ENCODE measurements at places on chromosomes 2 and 18.

GRCh38 chr18:59940068-59940467 is 40.3 kb downstream of the PMAIP1 start:
- DNase-seq = no peak

- DNase-seq = no peak
These were observed 2.1 kb downstream of the RHBDD1 start for GRCh38 chr2:226837787-226838603.

GRCh38 chr2:178927173-178927572 is 120.0 kb upstream of the TTN start:
- DNase-seq = no peak

DNA sequence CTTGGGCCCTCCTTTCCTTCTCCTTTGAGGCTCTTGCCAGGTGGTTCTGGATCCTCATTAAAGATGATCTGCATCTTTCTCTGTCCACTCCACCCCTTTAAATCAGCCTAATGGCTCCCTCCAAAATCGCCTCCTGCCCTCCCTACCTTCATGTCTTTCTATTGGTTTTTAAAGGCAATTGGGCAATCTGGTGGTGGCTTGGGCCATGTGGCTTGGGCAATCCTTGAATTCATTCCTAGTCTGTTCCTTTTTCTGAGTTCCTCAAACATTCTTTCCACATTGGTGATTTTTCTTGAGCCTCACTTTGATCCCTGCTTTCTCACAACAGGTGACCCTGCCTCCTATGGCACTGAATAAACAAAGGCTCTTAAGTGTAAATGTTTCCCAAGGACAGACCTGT is 266.2 kb upstream of the REV1 start:
- DNase-seq = no peak

DNA sequence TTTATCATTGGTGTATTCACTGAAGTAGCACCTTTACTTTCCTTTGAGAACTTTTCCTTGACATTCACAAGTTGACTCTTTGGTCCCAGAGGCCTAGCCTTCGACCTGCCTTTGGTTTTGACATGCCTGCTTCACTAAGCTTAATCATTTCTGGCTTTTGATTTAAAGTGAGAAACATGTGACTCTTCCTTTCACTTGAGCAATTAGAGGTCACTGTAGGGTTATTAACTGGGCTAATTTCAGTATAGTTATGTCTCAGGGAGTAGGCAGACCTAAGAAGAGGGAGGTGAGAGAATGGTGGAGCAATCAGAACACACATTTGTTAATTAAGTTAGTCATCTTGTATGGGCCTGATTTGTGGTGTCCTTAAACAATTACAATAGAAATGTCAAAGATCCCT is 1040.7 kb upstream of the SLC39A10 start:
- DNase-seq = no peak

DNA sequence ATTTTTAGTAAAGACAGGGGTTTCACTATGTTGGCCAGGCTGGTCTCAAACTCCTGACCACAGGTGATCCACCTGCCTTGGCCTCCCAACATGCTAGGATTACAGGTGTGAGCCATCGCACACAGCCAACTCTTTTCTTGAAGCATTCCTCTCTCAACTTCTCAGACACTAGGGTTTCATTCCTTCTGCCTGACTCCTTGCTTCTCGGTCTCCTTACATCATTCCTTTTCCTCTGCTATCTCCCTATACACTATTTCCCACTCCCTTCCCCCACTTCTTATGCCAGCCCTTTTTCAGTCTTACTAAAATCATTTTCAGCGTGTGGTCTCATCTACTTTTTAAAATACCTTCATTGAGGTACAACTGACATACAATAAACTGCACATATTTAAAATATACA is 6.1 kb downstream of the SOS1 start:
- no peak for DNase-seq

DNA sequence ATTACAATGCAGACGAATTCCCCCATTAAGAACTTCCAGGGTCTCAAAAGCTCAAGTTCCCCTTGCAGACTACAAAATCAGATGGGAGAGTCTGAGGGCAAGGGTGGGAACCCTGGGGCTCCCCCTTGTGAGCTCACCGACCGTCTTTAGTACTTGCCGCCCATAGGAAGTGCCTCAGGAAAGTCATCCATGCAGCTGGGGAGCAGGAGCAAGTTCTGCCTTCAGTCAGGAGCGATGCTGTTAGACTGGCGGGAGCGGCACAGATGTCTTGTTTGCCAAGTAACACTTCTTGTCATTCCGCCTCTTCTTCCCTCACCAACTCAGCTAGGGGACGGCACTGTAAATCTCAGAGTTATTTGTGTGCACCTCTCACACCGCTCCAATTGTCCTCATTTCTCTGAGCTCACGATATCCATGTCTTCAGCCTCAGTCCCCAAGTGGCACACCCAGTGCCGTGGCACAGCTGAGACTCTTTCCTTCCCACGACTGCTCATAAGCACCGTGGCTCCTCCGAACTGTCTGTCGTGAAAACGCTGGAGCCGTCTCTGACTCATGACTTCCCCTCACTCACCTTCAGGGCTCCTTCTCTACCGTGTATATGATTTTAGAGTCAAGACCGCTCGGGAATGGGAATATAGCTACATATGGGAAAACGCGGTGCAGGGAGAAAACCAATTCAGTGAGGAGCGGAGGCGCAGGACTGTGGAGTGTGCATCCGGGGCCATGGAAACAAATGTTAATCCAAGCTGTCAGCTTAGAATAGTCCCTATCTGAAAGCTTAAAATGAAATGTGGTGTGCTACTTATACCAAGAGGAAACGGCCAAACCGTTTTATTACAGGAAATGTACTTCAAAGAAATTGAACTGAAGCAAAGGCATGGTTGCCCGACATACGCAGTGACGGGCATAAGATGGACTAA is 34.0 kb downstream of the UXS1 start:
- no peak for DNase-seq

DNA sequence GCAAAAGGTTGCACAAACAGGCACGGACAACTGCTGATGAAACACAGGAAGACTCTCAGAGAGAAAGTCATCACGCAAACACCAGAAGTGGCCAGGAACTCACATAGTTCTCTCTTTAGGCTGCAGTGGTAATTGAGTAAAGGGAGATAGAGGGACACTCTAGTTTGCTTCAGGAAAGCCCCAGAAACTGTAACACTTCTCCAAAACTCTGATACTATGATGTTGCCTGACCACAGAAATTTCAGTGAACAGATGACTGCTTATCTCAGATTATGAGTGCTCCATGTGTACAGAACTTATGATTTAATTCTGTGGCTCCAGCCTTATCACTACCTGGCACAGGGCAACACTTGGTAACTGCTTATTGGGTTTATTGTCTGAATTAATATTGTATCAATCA is 311.5 kb upstream of the GYPC start:
- DNase-seq = no peak

DNA sequence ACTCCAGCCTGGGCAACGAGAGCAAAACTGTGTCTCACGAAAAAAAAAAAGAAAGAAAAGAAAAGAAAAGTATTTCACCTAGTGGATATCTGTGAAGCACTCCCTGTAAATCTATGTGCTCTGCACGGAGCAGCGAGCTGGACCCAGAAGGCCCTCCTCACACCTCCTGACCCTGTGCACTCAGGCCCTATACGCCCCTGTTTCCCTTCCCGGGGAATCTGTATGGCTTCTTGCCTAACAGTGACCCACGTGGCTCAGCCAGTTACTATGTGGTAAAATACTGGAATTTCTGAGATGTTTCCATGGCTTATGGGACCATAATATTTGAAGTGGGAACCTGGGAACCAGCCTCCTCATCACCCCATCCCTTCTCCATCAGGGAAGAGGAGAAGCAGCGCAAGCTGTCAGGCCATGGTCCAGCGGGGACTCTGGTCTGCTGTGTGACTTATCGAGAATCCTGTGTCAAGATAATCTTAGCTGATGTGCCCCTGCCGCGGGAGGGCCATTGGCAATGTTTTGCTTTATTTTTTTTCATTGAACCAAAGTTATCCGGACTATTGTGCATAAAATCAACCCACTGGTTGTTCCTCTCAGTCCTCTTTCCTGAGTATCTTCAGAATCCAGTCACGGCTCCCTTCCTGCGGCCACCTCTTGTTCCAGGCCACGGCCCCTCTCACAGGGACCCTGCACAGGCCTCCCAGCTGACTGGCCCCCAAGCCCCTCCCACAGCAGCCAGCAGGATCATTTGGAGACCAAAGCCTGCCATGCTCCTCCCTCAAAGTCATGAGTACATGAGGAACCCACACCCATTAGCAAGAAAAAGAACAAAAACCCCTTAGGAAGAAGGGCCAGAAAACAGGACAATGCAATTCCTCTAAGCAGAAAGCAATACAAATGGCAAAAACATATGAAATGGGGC is 30.6 kb downstream of the SDC1 start:
- DNase-seq = no peak

- no peak for DNase-seq
These were observed 16.8 kb downstream of the CXCR1 start for GRCh38 chr2:218149848-218150440.

DNA sequence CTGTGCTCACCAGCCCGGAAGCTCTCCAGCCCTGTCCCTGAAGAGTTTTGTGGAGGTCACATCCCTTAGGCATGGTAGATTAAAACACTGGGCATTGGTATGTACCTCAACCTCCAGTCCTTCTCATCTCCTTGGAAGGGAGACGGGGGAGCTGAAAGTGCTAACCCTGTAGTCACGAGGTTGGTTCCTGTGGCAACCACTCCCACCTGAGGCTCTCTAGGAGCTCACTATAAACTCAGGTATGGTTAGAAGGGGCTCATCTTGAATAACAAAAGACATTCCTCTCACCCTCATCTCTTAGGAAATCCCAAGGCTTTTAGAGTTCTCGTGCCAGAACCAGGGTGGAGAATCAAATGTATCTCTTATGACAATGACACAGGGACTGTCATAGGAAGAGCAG is 43.0 kb upstream of the MGAT4A start:
- DNase-seq = no peak

DNA sequence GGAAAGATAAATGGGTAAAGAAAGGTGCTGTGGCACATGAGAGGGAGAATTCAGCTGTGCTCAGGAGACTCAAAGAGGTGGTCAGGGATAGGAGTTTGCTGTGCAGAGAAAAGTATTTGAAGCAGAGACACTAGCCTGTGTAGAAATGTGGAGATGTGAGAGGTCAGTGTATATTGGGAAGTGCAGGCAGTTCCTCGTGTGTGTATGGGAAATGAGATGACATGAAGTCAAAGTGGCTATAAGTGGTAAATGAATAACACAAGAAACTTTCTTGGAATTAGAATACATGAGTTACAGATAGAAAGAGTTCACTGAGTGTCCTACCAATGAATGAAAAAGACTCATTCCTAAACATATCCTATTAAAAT is 11.6 kb downstream of the MAP3K20 start:
- DNase-seq = no peak

GRCh38 chr2:172177581-172177980 is 74.9 kb upstream of the DLX2 start:
- no peak for DNase-seq

- no peak for DNase-seq
These were observed 32.4 kb upstream of the SNED1 start for GRCh38 chr2:240965905-240966456.

DNA sequence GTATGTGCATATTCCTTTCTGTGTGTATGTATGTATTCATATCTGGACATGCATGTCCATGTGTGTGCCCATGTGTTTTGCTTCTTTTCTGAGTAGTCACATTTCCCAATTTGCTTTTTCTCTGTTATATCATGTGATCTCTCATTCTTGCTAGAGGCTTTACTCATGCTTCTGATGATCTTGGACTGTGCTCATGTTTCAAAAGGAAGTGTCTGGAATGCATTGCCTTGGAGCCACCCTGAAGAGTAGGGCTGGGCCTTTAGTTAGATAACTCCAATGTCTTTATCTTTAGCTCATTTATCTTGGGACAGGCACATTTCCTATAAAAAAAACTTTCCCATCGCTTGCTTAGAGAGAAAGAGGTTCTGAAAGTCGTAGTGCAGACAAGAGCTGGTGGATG is 859.2 kb downstream of the CNTNAP5 start:
- no peak for DNase-seq

- DNase-seq = no peak
These were observed 155.8 kb downstream of the SH3RF3 start for GRCh38 chr2:109284826-109285225.

GRCh38 chr2:50335852-50336251 is 696.1 kb downstream of the NRXN1 start:
- no peak for DNase-seq

GRCh38 chr18:75216911-75217689 is 6.5 kb downstream of the TSHZ1 start:
- no peak for DNase-seq

DNA sequence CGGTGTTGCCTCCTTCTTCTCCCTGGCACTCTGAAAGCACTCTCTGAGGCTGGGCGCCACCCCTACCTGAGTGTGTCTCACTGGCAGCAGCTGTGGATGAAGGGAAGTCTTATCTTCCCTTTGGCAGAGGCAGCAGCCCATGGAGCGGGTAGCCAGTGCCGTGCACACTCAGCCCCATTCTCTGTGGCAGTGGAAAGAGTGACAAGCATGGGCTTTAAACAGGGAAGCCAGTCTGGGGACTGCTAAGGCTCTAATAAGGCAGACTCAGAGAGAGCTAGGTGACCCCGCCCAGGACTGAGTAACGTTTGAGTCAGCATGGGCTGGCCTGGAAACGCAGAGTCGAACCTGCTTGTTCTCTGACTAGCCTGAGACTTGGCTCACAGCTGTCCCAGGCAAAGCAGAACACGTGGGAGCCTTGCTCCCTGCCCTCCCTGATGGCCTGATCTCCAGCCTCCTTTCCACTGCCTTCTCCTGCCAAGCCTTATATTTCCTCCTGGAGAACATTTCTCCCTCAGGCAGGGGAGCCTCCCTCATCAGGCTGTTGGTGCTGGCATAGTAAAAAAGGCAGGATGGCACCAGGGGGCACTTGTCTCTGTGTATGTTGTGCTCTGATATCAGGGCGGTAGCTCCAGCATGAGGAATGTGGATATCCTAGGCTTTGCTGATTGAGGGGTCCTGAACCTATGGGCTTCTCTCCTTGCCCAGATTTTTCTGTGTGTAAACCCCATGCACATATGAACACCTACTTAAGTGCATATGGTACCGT is 93.9 kb upstream of the LGALSL start:
- DNase-seq = no peak

DNA sequence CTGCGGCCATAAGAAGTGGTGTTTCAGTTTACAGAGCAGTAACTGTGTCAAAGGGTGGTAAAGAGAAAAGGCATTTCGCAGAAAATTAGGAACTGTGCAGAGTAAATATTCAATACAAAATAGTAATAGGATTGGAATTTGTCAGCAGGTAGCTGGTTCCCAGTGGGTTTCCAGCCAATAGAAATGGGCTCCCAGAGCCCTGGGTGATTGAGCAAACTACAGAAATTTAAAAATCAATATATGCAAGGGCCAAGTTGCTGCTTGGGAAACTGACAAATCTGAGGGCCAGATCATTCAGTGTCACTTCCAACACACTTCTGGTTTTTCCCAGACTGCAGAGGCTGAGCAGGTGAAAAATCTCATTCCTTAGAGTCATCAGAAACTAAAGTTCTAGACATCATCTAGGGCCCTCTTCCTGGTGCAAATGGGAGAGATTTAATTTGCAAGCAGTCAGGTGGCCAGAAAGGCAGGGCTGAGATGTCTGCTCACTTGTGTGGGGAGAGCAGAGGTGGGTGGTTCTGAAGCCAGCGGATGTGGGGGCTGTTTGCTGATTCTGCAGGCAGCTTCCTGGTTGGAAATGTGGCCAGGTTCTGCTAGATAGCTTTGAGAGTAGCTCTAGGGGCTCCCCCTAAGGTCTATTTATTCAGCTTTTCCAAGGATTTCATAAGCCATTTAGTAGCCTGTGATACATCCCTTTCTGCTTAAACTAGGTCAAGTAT is 182.4 kb downstream of the NCK2 start:
- no peak for DNase-seq
